ENCODE measurements at places on chromosomes 1 and 21.
A peak's percentile ranks its signal among the peaks of the same experiment; 100 is the strongest.

- DNase-seq: no peak
Observed at GRCh38 chr1:98860329-98860728, 144.3 kb downstream of the PLPPR5 start.

- no peak for DNase-seq
Observed at GRCh38 chr1:234089396-234089795, 184.9 kb downstream of the SLC35F3 start.

DNA sequence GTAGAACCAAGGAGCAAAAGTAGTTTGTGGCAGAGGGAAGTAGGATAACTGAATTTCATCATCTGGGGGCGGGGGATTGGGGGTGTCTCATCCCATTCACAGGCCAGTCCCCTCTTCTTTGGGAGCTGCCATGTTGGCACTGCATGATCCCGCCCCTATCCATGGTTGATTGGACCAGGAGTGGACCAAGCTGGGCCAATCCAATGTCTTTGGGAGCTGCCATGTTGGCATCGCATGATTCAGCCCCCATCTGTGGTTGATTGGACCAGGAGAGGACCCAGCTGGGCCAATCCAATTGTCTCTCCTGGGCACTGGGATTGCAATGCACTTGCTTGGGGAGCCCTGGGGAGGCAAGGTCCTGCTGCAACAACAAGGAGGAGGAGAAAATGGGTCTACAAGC lies 12.3 kb upstream of the ALPL start:
- DNase-seq: no peak

- no peak for DNase-seq
Observed at GRCh38 chr1:6148497-6149241, 31.5 kb downstream of the CHD5 start.

DNA sequence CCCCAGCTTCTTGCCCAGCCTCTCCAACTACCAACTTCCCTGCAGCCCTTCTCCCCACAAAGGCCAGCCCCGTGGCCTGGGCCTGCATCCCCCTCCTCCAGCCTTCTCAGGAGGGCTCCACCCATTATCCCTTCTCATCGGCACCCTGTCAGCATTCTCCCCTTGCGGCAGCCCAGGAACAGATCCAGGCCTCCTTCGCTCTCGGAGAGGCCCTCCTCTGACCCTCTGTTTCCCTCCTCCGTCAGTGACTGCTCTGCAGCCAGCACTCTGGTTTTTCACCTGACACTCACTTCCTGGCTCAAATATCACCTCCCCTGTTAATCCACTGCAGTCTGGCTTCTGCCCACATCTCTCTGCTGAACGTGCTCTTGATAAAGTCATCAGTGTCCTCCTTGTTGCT lies 17.5 kb downstream of the ADGRB2 start:
- DNase-seq: no peak

DNA sequence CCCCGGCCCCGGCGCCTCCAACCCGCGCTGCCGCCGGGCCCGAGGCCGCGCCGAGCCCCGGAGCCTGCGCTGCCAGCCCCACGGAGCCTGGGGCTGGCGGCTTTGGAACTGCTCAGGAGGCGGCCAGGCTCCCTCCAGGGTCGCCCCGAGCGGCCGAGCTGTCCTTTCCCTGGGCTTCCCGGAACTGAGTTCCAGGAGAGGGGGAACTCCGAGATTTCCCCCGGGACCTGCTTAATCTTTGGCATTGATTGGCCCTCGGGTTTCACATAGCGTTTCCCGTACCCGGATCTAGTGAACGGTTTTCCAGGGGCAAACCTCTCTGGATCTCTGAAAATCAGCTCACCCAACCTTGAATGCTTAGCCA lies 504 bp downstream of the H6PD start:
- no peak for DNase-seq

- no peak for DNase-seq
Observed at GRCh38 chr21:41258617-41259016, 58.0 kb upstream of the FAM3B start.

DNA sequence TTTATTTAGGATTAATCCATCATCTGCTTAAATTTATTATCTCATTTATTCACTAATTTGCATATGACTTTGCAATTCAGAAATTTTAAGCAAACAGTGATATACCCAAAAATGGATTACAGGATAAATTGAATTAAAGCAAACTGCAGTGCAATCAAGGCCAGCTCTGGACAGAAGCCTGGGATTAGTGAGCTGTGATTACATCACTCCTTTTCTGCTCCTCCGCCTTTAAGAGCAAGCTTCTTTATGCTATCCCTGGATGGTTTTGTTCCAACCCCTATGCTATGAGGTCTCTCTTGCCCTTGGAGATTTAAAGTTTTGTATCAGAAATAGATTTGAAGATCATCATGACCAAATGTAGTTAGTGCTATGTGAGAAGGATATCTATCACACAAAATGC lies 32.6 kb downstream of the GPR52 start:
- peak; percentile 19 for DNase-seq

GRCh38 chr1:90715309-90715708 lies 1.8 kb downstream of the BARHL2 start:
- DNase-seq: no peak

DNA sequence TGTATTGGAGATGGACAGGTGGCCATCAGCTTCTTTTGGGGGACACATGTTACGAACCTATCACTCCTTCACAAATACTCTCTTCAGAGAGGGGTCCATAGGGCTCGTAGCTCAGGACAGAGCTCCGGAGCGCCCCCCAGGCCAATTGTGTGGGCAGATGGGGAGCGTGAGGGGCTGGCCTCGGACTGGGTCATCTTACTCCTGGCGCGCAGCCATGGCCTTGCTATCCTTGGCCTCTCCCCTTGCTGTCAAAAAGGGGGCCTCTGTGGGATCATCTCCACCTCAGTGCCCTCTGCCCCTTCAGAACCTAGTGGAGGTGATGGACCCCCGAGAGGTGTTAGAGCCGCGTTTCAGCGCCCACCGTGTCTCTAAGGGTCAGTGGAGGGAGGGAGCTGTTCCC lies 35.0 kb downstream of the ATP5PO start:
- no peak for DNase-seq

- no peak for DNase-seq
Observed at GRCh38 chr1:51097171-51097570, 4.9 kb upstream of the C1orf185 start.

DNA sequence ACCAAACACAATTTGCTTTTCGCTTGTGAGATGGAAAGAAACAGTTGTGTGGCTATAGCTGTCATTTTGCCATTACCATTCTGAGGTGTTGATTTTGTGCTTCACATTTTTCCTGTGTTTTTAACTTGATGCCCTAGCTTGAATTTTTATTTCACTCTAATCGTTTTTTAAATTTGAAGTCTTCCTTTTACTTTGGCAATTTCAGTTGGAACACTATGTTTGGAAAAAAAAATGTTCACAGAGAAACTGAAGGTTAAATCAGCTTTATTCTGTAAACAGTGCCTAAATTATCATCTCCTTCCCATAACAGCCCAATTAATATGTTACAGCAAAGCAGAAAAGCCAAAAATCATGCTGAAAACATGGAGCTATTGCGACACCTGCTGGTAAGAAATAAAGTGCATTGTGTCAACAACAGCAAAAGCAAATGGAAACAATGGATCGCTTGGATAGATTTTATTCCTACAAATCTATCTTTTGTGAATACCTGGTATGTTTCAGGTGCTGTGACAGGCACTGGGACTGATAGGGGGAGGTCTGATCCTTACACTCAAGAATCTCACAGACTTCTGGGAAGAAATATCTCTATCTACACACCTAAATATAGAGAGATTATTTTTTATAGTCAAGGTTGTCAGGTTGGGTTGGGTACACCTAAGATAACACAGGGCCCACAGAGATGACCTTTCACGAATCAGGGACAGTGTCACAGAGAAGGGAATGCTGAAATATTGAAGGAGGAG lies 16.2 kb upstream of the ERICH3 start:
- no peak for DNase-seq

DNA sequence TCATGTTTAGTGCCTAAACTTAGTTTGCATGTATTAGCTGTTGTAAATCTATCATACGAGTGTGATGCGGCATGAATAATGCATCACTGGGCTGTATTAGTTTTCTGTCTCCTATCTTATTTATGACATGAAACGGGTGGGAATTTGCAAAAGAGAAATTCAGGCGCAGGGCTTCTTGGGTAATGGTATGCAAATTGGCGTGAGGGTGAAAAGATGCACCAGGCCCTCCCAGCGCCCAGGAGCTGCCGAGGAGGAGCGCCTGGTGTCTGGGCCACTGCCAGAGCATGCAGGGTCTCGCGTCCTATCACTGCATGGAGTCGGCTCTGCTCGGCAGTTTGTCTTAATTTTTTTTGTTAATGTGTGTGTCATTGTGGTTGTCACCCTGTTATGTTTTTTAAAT lies 82.9 kb upstream of the ACTL8 start:
- DNase-seq: no peak

Data from NCI-H524 treated with DMSO at 0.1 percent for 48 hours (cell line).